ENCODE measurements at places on chromosomes 16 and 17.

DNA sequence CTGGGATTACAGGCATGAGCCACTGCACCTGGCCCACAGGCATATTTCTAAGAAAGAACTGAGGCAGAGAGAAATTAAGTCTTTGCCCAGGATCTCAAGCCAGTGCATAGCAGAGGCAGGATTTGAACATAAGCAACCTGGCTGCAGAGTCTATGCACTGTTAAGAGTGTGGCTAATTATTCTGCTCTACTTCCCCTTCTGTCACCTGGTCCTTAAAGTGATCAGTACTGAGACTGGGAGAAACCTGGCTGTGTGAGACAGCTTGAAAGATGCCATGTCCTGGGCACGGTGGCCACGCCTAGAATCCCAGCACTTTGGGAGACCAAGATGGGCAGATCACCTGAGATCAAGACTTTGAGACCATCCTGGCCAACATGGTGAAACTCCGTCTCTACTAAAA lies 58.1 kb downstream of the IQCK start:
- DNase-seq = no peak

- DNase-seq = no peak
Measured at GRCh38 chr16:21208446-21209230, 2.7 kb downstream of the ZP2 start.

DNA sequence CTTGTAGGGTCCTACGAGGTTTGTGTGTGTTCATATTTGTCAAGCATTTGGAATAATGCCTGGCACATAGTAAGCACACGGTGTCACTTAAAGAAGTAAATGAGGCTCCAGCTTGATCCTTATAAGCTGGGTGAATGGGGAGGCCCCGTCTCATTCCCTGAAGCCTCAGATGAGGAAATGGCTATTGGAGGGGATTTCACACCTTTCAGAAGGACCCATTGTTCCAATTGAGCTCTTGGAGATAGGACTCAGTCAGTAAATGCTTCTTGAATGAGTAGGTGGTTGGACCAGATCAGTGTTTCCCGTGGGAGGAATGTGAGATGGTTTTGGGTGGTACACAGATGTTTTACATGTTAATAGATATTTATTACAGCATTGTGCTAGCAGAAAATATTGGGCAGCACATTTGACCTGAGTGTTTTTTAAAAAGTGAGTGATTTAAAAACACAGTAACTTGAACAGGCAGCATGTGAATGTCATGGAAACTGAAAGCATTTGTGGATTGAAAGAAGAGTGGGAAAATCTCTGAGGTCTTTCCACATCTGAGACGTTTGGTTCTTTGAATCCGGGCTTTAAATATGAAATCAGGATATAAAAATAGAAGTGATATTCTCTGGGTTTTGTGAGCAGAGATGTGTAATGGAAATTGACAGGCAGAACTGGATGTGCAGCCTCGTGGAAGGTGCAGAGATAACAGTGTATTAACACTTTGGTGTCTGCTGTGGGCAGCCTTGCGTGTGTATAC lies 36.4 kb upstream of the ARHGAP17 start:
- no peak for DNase-seq

GRCh38 chr17:71935341-71935740 lies 185.5 kb upstream of the SOX9 start:
- DNase-seq = no peak

- DNase-seq = no peak
Measured at GRCh38 chr17:35341411-35341992, 31.9 kb downstream of the SLFN11 start.

- DNase-seq = no peak
Measured at GRCh38 chr16:11016993-11017392, 72.6 kb downstream of the CLEC16A start.

DNA sequence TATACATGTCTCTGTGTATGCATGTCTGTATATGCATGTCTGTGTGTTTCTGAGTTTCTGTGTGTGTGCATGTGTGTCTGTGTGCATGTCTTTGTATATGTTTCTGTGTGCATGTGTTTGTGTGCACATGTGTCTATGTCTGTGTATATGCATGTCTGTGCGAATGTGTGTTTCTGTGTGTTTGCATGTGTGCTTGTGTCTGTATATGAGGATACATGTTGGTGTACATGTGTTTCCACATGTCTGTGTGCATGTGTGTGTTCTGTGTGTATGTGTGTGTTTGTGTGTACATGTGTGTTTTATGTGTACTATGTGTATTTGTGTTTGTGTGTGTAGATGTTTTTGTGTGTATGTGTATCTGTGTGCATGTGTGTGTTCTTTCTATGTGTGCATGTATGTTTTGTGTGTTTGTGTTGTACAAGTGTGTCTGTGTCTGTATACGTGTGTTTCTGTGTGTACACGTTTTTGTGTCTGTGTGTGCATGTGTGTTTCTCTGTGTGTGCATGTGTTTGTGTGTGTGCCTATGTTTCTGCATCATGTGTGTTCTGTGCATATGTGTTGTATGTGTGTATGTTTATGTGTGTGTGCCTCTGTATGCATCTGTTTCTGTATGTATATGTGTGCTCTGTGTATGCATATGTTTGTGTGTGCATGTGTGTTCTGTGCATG lies 8.9 kb upstream of the RAB37 start:
- DNase-seq = no peak

DNA sequence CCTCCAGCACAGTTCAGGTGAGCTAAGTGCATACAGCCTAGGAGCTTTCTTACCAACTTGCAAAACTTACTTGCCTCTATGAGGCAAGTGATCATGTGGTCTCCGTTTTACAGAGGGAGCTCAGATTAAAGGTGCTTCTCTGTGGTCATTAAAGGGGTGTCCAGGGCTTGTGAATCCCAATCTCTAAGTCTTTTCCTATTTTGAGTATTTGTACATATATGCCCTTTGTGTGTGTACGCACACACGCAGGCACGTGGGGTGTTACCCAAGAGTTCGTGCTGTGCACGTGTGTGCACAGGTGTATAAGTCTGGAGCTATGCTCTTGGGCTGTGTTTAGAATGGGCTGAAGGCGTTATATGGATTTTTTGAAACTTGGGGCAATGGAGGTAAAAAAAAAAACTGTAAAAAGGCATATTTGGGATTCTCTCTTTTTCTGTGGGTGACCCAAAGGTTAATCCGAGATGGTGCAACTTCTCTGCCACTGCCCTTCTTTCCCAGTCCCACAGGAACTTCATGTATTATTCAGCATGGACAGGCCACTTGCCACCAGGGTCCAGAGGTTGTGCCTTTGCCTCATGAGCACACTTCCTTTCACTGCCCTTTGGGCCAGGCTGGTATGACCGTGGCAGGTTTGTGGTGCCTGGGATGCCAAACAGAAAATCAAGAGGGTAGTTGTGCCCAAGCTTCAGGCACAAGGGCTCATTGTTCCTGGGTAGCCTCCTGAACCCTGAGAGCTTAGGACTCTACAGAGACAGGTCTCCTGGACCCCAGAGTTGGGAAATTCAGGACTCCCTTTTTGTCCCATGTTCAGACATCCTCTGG lies 1.5 kb downstream of the ABCC3 start:
- no peak for DNase-seq

GRCh38 chr17:42453439-42453838 lies 5.2 kb upstream of the ATP6V0A1 start:
- DNase-seq = no peak

DNA sequence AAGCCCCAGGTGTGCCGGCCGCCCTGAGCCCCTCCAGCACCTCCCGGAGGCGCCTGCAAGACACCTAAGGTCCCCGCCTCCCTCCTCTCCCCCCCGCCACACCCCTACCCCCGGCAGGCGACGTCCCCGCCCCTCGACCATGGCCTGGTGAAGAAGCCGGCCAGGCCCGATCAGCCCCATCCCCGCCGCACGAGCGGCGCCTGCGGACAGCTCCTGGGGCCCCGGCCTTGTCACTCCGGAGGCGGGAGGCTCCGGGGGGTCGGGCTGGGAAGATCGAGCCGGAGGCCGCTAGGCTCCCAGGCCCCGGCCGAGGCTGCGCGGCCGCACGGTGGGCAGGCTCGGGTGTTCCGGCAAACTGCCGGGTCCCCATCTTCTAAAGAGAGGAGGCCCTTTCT lies 405 bp upstream of the ACE start:
- no peak for DNase-seq

- no peak for DNase-seq
Measured at GRCh38 chr17:81019563-81020442, 15.1 kb upstream of the BAIAP2 start.

DNA sequence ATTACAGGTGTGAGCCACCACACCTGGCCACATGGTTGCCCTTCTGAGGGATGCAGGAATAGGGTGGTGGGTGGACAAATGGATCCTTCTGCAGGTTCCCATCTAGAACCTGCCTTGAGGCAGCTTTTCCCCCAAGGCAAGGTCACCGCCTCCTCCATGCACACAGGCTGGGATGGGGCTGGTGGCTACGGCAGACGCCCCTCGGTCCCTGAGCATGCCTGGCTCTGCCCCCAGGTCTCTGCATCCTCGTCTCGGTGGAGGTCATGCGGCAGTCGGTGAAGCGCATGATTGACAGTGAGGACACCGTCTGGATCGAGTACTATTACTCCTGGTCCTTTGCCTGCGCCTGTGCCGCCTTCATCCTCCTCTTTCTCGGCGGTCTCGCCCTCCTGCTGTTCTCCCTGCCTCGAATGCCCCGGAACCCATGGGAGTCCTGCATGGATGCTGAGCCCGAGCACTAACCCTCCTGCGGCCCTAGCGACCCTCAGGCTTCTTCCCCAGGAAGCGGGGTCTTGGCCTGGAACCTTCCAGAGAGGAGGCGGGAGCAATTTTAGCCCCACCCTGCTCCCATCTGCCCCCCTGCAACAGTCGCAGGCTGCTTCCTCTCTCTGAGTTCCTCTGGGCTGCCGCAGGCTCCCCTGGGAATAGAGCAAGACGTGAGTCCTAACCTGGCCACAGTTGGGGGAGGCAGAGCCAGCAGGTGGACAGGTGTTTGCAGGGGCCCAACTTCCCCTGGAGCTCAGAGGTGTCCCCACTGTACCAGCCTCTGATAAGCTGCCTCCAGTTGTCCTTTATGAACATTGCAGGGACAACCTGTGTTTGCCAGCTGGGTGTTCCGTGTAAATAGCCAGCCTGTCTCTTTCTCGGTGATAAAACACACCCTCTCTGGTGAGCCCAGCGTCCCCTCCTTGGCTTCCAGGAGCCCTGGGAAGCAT lies 11.7 kb downstream of the CACNG1 start:
- DNase-seq = no peak

GRCh38 chr17:38798614-38799500 lies 499 bp downstream of the PIP4K2B start:
- no peak for DNase-seq

- DNase-seq = no peak
Measured at GRCh38 chr17:57445772-57446472, 189.6 kb downstream of the MSI2 start.

DNA sequence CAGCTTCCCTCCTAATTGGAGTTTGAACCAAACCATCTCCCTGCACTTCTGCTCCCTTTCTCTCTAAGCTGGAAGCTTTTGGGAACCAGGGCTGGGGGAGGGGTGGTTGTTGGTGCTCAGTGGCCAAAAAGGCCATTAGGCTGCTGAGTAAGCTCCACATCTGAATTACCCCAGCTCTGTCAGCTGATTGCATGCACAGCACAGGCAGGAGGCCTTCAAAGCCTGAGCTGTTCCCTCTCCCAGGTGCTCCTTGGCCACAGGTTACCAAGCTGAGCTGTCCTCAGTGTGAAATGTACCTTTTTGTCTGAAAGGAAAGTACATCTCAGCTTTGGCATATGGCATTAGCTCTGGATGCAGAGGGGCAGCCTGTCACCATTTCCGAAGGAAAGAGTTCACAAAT lies 6.2 kb upstream of the TBKBP1 start:
- DNase-seq = no peak

DNA sequence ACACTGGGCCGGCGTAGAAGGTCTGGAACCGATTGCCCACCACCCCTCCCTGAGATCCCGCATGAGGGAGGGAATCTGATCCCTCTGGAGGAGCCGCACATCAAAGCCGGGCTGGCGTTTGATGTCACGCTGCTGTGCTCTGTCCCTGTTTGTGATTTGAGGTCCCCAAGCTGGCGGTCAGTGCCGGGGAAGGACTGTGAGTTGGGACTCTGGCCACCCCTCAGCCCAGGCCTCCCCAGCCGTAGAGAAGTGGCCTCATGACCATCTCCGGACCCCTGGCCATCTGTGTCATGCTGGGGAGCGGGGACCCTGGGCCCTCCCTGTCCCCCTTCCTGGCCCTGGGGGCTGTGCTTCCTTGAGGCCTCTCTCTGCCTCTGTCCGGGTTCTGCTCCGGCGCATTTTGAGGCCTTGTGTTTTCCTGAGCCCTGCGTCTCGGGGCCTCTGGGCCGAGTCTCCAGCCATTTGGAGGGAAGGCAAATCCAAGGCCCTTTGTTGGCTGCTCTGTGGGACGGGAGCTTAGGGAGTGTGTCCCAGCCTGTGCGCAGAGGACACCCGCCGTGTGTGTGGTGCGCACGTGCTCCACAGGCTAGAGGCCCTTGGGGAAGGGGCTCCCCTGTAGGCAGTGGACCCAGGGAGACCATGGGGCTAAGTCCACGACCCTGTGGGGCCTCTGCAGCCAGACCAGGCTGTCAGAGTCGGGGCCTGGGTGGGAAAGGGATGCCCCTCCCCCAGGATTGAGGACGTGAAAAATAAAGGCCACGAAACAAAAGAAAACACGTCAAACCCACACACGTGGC lies 15.1 kb downstream of the ASPSCR1 start:
- DNase-seq = no peak

- DNase-seq = no peak
Measured at GRCh38 chr16:17963185-17963836, 373.2 kb downstream of the NPIPA8 start.

- DNase-seq = no peak
Measured at GRCh38 chr17:76078860-76079534, at the start of gene ZACN. ZACN (plus strand) TSS chr17:76079182; CDS start chr17:76079265, 83 bp downstream.

DNA sequence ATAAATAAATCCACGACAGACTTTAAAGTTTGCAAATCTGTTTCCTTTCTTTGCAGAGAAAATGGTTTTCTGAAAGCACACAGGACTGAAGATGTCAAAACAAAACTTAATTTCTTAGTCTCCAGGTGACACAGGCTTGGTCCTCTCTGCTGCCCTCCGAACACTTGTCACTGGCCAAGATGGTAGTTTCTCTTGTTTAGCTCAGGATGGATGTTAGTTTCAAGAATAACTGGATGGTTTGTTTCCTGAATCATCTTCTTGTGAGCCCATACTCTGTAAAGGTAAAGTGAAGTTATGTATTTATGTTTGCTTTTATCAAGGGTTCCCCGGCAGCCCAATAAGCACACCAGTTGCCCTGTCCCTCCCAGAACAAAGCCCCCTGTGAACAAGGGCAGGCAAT lies 9.9 kb upstream of the FLCN start:
- no peak for DNase-seq
